ENCODE measurements at places on chromosomes 7 and 10.

- no peak for DNase-seq
Measured at GRCh38 chr7:100728196-100728595, 5.2 kb upstream of the ZAN start.

GRCh38 chr7:50305583-50306493, 1.3 kb downstream of the IKZF1 start:
- DNase-seq = no peak

- peak; percentile 37 for DNase-seq
Measured at GRCh38 chr10:69451209-69451783, at the start of gene TSPAN15. TSPAN15 (plus strand) TSS chr10:69451465; CDS start chr10:69451595, 130 bp downstream.

- no peak for DNase-seq
Measured at GRCh38 chr7:128795129-128795528, 3.4 kb downstream of the CCDC136 start.

GRCh38 chr7:17946591-17946990, 6.3 kb upstream of the SNX13 start:
- DNase-seq = no peak

DNA sequence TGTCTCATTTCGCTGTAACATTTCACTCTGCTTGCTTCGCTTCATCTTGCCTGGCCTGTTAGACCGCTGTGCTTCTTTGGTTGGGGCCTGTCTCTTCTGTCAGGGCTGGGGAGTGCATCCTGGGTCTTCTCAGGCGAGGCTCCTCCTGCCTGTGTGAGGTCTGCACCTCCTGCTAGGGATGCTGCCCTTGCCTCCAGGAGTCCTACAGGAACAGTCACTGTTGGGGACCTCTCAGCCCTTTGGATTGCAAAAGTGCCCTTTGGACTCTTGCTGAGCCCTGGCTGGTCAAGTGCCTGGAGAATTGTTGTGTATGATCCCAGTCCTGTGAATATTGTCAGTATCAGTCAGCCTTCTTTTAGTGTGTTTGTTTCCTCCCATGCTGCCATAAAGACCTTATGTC, 84.1 kb downstream of the MDFIC start:
- DNase-seq = no peak

- no peak for DNase-seq
Measured at GRCh38 chr10:33709008-33709753, 374.7 kb upstream of the NRP1 start.

GRCh38 chr7:84495128-84495527, 300.5 kb upstream of the SEMA3A start:
- no peak for DNase-seq

DNA sequence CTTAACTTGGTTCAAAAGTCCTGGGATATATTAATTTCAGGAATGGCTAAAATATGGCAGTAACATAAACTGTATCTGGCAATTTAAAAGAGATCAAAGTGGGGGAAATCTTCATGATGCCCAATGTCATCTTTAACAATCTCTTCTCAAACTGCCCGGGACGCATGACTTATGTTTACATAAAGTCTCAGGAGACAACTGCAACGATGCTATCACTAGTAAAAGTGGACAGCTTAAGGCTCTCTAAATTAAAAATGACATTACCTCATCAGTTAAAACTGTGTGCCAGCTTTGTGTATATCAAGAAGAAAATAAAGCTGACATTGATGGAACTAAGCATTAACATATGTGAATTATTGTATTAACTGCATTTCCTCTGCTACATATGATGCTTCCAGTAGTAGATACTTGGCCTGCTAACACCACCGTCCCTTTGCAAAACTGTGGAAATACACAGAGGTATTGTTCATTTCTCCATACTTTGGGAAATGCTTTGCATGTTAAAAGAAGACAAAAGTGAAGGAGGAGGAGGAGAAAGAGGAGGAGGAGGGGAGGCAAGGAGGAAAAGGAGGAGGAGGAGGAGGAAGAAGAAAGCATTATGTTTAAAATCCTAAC, 62.4 kb downstream of the NRP1 start:
- DNase-seq = no peak

Data from activated CD8-positive, alpha-beta memory T cell treated with anti-CD3 and anti-CD28 coated beads for 48 hours (primary cell).